ENCODE measurements at places on chromosomes 16 and 17.

GRCh38 chr16:68313116-68313515 lies 2.3 kb downstream of the PRMT7 start:
- no peak for DNase-seq

DNA sequence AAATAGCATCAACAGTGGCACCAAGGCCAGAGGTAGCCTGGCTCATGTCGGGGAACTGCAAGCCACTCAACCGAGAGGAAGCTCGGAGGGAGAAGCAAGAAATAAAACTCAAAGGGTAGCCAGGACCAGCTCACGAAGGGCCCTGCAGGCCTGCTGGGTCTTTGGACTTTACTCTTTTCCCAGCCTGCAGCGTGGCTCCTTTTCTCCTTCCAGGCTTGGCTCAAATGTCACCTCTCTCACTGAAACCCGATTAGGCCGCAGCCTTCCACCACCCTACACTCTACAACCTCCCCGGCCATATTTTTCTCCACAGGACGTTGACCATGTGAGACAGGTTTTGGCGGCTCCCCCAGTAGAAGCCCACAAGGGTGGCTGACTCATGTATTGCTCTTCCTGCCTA lies 38.1 kb downstream of the CALB2 start:
- DNase-seq, result no peak

GRCh38 chr16:2585651-2586081 lies 47.8 kb downstream of the PDPK1 start:
- peak; percentile 20 for DNase-seq

DNA sequence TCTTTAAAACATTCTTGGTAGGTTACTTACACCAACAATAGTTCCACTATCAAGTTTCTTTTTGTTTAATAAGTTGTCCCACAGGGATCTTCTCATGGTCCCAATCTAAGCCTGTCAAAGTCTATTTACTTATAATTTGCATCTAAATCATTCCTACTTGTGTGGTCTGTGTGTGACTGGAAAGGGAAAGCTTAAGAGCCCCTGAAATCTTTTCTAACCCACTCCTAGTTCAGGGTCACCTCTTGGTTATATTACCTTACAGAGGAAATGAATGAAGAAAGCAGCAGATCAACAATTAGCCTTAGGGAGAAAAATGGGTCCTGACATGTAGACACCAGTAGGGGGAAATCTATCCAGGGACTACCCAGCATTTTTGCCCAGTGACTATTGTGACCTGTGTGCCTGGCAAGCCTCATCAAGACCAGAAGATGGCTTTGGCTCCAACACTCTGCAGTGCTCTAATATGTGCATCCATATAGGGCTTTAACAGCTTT lies 110.4 kb upstream of the HAS3 start:
- peak; percentile 56 for DNase-seq

- DNase-seq, result no peak
Measured at GRCh38 chr16:4891886-4892216, 44.6 kb downstream of the UBN1 start.
